Activated CD8-positive, alpha-beta T cell treated with anti-CD3 and anti-CD28 coated beads, Interleukin-2, amount 10 ng/mL, durations not matched to agents 7 days and 5 days (primary cell): ENCODE measurements at places on chromosomes 12 and 14. TPM values are rescaled to one million over a fixed set of nuclear protein-coding genes. Genes with fewer than 3 reads are reported as not detected.

GRCh38 chr12:8519171-8519570 is 5.9 kb downstream of the CLEC4D start:
- no peaks in the 10 kb centered on the region for H3K36me3 ChIP-seq
- DNase-seq = no peak
- peaks cover 53% of the 10 kb centered on the region for H3K27me3 ChIP-seq
- H3K4me3 ChIP-seq = no peak overlapping the region

The KRT85 gene
- not detected for total RNA-seq

GRCh38 chr14:55398679-55399078 is 13.0 kb downstream of the ATG14 start:
- peaks cover 6% of the 10 kb centered on the region for H3K4me1 ChIP-seq
- H3K4me3 ChIP-seq = no peak overlapping the region
- H3K27ac ChIP-seq = no peak overlapping the region
- peaks cover 3% of the 10 kb centered on the region for H3K36me3 ChIP-seq
- no peak for DNase-seq
- no peaks in the 10 kb centered on the region for H3K27me3 ChIP-seq

GRCh38 chr12:132027636-132028035 is 77.9 kb downstream of the EP400 start:
- H3K27me3 ChIP-seq = no peaks in the 10 kb centered on the region
- no peaks in the 10 kb centered on the region for H3K4me1 ChIP-seq
- peaks cover 59% of the 10 kb centered on the region for H3K36me3 ChIP-seq
- H3K27ac ChIP-seq = no peak overlapping the region
- no peak for DNase-seq
- no peak overlapping the region for H3K4me3 ChIP-seq

DNA sequence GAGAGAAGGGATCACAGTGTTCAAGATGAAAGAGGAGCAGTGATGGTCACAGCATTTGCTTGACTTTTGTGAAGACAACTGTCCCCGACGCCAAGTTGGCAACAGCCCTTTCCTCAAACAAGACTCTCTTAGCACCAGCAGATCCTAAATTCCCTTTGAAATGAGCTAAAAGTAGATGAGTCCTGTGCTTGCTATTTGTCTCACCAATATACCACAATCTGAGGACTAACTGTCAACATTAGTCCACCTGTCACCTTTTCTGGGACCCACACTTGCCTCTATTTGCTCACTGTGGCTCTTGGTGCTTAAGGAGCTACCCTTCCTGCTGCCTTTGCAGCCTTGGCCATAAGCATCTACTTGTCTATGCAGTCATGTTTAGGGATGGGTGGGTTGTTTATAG is 47.4 kb upstream of the COL2A1 start:
- no peak for DNase-seq
- H3K27me3 ChIP-seq = no peaks in the 10 kb centered on the region
- H3K27ac ChIP-seq = no peak overlapping the region
- H3K4me1 ChIP-seq = peaks cover 6% of the 10 kb centered on the region
- peaks cover 36% of the 10 kb centered on the region for H3K36me3 ChIP-seq

GRCh38 chr12:60020068-60020467 is 424.2 kb downstream of the SLC16A7 start:
- no peaks in the 10 kb centered on the region for H3K27me3 ChIP-seq
- no peaks in the 10 kb centered on the region for H3K4me1 ChIP-seq
- no peaks in the 10 kb centered on the region for H3K36me3 ChIP-seq
- no peak overlapping the region for H3K27ac ChIP-seq

The FGF6 gene
- not detected for total RNA-seq

DNA sequence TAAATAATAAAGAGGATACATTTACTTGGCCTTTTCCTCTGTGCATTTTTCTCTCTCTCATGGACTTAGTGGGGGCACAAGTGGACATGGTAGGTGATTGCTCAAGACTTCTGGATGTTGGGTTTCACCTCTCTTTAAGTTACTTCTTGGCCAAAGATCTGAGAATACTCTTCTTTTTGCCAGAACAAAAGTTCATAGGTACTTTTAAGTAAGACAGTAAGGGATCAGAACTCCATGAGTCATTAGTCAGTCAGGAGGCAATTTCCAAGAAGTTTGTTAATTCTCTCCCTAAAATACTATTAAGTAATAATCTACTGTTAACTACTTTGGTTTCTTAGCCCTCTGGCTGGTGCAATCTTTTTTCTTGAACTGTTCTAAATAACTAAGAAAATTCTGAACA is 84.2 kb downstream of the GRIP1 start:
- H3K27me3 ChIP-seq = peaks cover 1% of the 10 kb centered on the region
- H3K4me3 ChIP-seq = no peak overlapping the region
- no peak for DNase-seq
- H3K4me1 ChIP-seq = no peaks in the 10 kb centered on the region
- H3K36me3 ChIP-seq = no peaks in the 10 kb centered on the region
- H3K27ac ChIP-seq = no peak overlapping the region

The C12orf56 gene
- total RNA-seq = not detected

GRCh38 chr12:68932961-68933893 is at the start of gene CPM:
TSS of gene CPM (minus strand) at chr12:68933171. CDS start at chr12:68932837, 334 bp downstream.
- peaks cover 33% of the 10 kb centered on the region for H3K27me3 ChIP-seq
- H3K4me1 ChIP-seq = peaks cover 13% of the 10 kb centered on the region
- H3K4me3 ChIP-seq = peak within 1 kb of the TSS; percentile 72
- no peak within 1 kb of the TSS for H3K27ac ChIP-seq
- no peaks in the 10 kb centered on the region for H3K36me3 ChIP-seq

- no peak overlapping the region for H3K27ac ChIP-seq
- H3K36me3 ChIP-seq = no peaks in the 10 kb centered on the region
- no peaks in the 10 kb centered on the region for H3K4me1 ChIP-seq
Measured at GRCh38 chr14:23209651-23210423, 26.4 kb upstream of the SLC7A8 start.

- no peak overlapping the region for H3K4me3 ChIP-seq
- no peak overlapping the region for H3K27ac ChIP-seq
- DNase-seq = no peak
- no peaks in the 10 kb centered on the region for H3K27me3 ChIP-seq
- peaks cover 3% of the 10 kb centered on the region for H3K36me3 ChIP-seq
- no peaks in the 10 kb centered on the region for H3K4me1 ChIP-seq
Measured at GRCh38 chr14:66281036-66281776, 205.0 kb upstream of the CCDC196 start.

DNA sequence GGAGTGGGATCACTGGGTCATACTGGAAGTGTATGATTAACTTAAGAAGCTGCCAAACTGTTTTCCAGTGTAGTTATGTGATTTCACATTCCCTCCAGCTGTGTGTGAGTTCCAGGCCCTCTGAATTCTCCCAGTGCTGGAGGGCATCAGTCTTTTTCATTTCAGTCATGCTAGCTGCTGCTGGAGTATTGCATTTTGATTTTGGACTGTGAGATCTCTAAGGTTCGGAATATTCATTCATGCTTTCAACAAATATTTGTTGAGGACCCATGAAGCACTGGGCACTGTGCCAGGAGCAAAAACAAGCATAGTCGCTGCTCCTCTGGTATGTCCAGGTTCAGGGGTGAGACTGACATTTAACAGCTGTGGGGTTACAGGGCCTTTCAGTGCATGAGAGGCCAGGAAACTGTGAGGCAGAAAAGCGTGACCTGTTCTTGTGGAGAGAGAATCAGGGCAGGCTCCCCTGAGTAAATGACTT is 133.2 kb downstream of the SCARB1 start:
- H3K4me1 ChIP-seq = peaks cover 6% of the 10 kb centered on the region
- no peak for DNase-seq
- no peak overlapping the region for H3K27ac ChIP-seq
- no peak overlapping the region for H3K4me3 ChIP-seq
- no peaks in the 10 kb centered on the region for H3K36me3 ChIP-seq
- H3K27me3 ChIP-seq = no peaks in the 10 kb centered on the region

DNA sequence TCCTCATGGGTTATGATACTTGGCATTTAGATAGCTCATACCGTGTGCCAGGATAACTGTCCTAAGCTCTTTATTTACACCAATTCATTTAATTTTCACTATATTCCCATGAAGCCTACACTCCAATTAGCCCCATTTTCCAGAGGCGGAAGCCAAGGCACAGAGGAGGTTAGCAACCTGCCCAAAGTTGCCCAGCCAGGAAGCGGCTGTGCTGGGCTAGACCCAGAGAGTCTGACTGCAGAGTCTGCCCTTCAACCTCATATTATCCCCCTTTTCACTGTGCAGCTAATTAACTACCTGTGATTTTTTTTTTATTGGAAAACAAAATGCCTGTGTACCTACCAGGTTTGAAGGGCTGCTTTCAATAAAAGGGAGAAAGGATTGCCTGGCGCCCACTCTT is 2.5 kb downstream of the RFLNA start:
- no peaks in the 10 kb centered on the region for H3K36me3 ChIP-seq
- H3K27ac ChIP-seq = no peak overlapping the region
- no peak overlapping the region for H3K4me3 ChIP-seq

The REP15 gene
- not detected for total RNA-seq

The EEF1AKMT3 gene
- 3.1 TPM for total RNA-seq

DNA sequence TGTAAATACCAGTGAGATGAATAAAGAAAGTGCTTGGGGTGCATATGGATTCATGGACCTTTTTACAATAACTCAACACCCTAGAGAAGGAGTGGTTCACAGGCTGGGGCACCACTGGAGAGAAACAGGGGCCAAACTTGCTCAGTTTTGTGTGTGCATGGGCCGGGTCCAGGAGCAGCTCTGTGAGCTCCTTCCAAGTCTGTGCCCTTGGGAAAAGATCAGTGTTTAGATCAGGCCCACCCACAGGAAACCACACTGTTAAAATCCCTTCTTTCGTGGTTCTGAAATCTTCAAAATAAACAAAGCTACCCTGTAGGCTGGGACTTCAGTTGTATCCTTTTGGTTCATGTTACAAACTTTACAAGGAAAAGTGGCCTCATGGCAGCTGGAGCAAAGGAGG is 156.1 kb upstream of the TMEM260 start:
- H3K4me3 ChIP-seq = no peak overlapping the region
- H3K4me1 ChIP-seq = no peaks in the 10 kb centered on the region
- peaks cover 4% of the 10 kb centered on the region for H3K27me3 ChIP-seq

GRCh38 chr14:99067927-99068326 is 204.1 kb downstream of the BCL11B start:
- H3K27me3 ChIP-seq = no peaks in the 10 kb centered on the region
- DNase-seq = peak; percentile 9
- no peak overlapping the region for H3K27ac ChIP-seq
- peaks cover 10% of the 10 kb centered on the region for H3K4me1 ChIP-seq

The FAM90A1 gene
- not detected for total RNA-seq

- H3K36me3 ChIP-seq = no peaks in the 10 kb centered on the region
- H3K4me3 ChIP-seq = peak overlapping the region; percentile 81
- no peak for DNase-seq
Measured at GRCh38 chr12:12999271-12999958, 650 bp downstream of the HEBP1 start.

DNA sequence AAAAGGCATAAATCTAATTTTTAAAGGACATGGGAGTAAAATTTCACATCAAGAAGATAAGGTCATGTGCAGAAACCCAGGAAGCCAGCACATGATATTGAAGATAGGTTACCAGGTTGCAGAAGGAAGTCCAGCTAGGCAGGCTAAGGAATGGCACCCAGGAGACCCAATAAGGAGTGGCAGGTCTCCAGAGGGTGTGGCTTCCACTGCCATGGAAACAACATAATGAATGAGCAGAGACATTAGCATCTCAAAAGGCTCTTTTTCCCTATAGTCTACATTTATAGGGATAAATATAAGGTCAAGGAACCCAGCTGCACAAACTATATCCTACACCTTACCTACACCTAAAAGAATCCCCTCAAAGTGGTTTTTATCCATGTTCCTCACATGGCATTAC is 275.9 kb downstream of the RPS29 start:
- H3K4me1 ChIP-seq = no peaks in the 10 kb centered on the region
- H3K4me3 ChIP-seq = no peak overlapping the region
- no peak overlapping the region for H3K27ac ChIP-seq
- no peaks in the 10 kb centered on the region for H3K36me3 ChIP-seq
- no peak for DNase-seq

- no peak overlapping the region for H3K4me3 ChIP-seq
- H3K4me1 ChIP-seq = no peaks in the 10 kb centered on the region
- no peaks in the 10 kb centered on the region for H3K27me3 ChIP-seq
- DNase-seq = no peak
- peaks cover 46% of the 10 kb centered on the region for H3K36me3 ChIP-seq
- no peak overlapping the region for H3K27ac ChIP-seq
Measured at GRCh38 chr12:45849289-45849688, 119.8 kb downstream of the ARID2 start.

DNA sequence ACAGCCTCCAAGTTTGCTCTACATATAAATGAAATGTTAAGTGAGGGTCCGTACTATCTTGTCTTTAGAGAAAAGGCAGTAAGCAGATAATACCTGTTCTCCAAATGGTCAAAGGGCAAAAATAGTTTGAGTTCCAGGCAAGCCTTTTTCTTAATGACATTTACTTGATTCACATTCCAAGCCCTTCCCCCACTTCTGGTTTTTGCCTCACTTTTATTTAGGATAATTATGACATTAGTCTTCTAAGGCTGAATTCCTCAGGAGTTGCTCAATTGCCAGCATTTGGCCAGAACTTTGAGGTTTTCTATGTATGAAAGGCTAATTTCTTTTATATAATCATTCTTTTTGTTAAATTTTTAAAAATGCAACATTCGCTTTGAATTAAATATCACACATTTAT is 62.5 kb upstream of the DUSP6 start:
- H3K27ac ChIP-seq = no peak overlapping the region
- DNase-seq = no peak
- H3K4me1 ChIP-seq = no peaks in the 10 kb centered on the region
